ENCODE measurements at places on chromosomes 16 and 17. TPM values are rescaled to one million over a fixed set of nuclear protein-coding genes. Genes with fewer than 3 reads are reported as not detected.

GAS2L2 gene
- 0.10 TPM for polyA plus RNA-seq

ZNF598 gene
- 16.9 TPM for polyA plus RNA-seq

PRSS21 gene
- polyA plus RNA-seq: not detected

PITPNM3 gene
- 16.5 TPM for polyA plus RNA-seq

KRT32 gene
- polyA plus RNA-seq: not detected

RNU2-1 gene
- polyA plus RNA-seq: 1.9 TPM

KRTAP4-11 gene
- not detected for polyA plus RNA-seq

EMP2 gene
- 32.6 TPM for polyA plus RNA-seq

CDRT15 gene
- polyA plus RNA-seq: 0.76 TPM

PHKB gene
- 87.0 TPM for polyA plus RNA-seq

TAC4 gene
- polyA plus RNA-seq: 0.93 TPM

COA3 gene
- polyA plus RNA-seq: 157 TPM

SHISA9 gene
- polyA plus RNA-seq: 2.9 TPM

ST6GALNAC1 gene
- 0.27 TPM for polyA plus RNA-seq

SYNRG gene
- 32.6 TPM for polyA plus RNA-seq

TVP23A gene
- polyA plus RNA-seq: 7.9 TPM

DNAI2 gene
- not detected for polyA plus RNA-seq

SLC16A6 gene
- polyA plus RNA-seq: 0.33 TPM

NLRC3 gene
- polyA plus RNA-seq: 1.3 TPM

DYNLRB2 gene
- 8.0 TPM for polyA plus RNA-seq

FBXL16 gene
- polyA plus RNA-seq: 2.0 TPM

PIMREG gene
- polyA plus RNA-seq: 19.0 TPM

TEKT5 gene
- polyA plus RNA-seq: 0.16 TPM

SDR42E2 gene
- 0.11 TPM for polyA plus RNA-seq

ENDOV gene
- 24.0 TPM for polyA plus RNA-seq

IL34 gene
- 1.1 TPM for polyA plus RNA-seq
